GM12891 (cell line): ENCODE measurements at places on chromosomes 16 and 17.
A peak's percentile ranks its signal among the peaks of the same experiment; 100 is the strongest.

DNA sequence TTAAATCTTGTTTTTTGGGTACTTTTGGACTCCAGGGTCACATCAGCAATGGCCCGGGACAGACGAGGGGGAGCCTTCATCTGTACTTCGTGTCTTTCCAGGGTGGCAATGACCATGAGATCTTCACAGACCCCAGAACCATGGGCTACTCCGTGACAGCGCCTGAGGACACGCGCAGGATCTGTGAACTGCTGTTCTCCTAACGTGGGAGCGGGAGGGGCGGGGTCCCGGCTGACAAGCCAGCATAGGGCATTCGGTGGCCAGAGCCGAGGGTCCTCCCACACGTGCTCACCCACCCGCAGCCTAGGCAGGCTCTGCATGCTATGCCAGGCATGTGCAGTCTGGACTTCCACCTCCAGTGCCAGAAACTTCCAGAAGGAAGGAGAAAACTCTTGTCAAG is 21.2 kb downstream of the CARHSP1 start:
- no peak for DNase-seq

DNA sequence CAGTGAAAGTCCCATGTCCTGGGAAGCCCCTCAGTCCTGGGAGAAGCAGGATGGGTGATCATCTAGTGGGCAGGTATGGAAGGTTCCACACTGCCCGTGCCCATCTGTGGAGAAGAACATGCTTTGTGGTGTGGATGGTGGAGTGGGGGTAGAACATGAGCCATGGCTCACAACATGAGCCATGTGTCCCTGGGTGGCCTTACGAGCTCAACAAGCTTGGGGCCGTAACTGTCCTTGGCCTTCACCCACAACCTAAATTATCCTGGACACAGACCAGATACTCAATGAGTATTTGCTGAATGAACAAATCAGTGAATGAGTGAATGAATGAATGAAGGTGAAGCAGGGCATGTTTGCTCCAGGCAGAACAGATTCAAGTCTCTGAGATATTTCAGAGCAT is 13.5 kb downstream of the SOX8 start:
- DNase-seq: no peak

DNA sequence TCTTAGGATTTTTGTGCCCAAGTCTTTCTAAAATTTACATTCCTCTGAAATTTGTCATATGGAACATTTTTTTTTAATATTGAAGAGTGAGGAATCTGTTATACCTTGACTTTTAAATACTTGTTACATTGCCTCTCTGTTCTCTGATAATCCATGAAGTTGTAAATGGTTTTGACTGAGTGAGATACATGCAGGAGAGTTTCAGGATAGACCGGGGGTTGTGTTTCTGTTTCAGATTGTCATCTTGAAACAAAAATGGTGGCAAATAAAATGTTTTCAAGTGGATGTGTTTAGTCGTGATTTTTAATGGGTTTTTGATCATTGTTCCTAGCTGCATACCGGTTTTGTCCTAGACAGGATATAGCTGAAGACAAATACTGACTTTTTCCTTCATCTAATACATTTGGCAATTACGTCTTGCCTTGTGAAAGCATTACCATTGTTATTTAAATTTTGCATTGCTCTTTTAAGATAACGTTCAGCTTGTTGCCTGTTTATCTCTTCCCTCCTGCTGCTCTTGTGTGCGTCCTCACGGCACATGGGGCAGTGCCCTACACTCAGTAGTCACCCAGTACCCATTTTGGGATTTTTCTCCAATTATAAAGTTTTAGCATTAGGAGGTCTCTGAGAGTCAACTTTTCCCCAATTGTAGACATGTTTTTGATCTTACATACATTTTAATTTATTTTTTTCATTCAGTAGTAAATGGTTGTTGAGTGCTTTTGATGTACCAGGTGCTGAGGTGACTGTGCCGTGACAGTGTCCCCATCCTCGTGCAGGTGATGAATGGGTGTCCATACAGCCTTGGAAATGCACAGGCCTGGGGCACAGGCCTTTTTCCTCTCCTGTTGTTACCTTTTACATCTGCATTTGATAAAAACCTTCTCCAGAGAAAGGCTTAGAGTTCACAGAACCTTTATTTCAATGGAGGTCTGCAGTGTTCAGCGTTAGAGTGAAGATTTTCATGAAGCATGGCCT is 169.9 kb downstream of the MSI2 start:
- DNase-seq: no peak

DNA sequence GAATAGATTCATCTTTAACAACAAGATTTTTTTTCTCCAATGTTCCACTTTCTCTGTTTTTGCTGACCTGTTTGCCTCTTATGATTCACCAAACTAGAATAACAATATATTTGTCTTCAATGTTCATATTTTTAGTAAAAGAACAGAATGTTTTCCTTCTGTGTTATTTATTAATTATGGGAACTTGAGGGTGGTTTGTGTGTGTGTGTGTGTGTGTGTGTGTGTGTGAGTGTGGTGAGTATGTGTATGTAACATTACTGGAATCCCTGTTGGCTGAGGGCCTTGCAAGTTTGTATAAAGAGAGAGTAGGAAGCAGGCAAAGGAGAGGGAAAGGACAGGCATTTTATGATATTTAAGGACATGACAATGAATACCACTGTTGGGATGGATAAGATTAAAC is 13.8 kb downstream of the STXBP4 start:
- DNase-seq: no peak

DNA sequence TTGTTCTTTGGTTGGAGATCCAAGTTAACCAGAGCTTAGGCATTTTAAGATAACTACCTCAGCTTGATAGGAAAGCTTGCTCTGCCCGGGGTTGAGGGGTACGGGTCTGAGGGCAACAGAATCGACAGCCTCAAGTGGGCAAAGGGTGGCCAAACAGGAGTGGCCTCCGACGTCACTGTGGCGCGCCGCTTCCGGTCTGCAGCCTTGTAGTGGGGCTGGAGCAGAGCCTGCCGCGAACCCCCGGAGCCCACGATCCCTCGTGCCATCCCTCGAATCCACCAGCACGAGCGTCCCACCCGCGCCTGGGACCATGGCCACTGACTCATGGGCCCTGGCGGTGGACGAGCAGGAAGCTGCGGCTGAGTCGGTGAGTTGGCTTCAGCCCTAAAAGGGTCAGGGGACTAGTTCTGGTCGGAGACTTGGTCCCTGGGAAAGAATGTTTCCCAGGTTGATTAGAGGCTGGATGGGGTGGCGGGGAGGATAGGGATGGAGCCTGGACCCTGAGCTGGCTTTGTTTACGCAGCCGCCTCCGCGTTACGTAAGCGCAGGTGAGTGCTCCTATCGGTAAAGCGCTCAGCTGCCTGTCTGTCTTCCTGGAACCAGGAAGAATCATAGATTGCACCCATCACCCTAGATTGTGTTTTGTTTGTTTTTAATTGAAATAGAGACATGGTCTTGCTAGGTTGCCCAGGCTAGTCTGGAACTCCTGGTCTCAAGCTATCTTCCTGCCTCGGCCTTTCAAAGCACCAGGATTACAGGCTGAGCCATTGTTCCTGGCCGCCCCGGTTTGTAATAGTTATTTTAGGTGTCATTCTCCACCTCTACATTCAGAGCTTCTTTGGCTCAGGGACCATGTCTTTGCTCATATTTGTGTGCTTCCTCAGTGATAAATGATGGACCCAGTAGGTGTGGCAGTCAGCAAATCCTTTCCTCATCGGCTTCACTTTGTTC is at the start of gene DDX19B:
DDX19B (plus strand) TSS at position 199 of the 951 bp plus-strand sequence; CDS start at position 311, 112 bp downstream.
- DNase-seq: peak; percentile 59

GRCh38 chr16:3762107-3762750 is 44.9 kb upstream of the TRAP1 start:
- no peak for DNase-seq

- DNase-seq: no peak
These were observed 20.0 kb upstream of the HERPUD1 start for GRCh38 chr16:56911771-56912571.

DNA sequence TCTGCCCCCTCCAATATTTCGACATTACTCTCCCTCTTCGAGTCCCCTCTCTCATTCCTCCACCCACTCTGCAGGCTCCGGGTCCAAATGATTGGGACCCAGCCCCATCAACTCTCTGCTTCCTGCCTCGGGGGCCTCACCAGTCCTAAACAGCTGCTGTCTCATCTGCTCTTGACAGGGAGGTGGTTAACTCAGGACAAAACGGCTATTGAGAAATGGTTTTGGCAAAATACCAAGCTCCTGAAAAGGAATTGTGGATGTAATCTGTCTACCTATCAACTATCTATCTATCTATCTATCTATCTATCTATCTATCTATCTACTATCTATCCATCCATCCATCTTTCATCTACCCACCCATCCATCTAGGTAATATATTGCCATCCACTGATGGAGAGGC is 2.2 kb downstream of the CD300H start:
- DNase-seq: no peak

- DNase-seq: no peak
These were observed 108.6 kb downstream of the PITPNC1 start for GRCh38 chr17:67485666-67486065.

DNA sequence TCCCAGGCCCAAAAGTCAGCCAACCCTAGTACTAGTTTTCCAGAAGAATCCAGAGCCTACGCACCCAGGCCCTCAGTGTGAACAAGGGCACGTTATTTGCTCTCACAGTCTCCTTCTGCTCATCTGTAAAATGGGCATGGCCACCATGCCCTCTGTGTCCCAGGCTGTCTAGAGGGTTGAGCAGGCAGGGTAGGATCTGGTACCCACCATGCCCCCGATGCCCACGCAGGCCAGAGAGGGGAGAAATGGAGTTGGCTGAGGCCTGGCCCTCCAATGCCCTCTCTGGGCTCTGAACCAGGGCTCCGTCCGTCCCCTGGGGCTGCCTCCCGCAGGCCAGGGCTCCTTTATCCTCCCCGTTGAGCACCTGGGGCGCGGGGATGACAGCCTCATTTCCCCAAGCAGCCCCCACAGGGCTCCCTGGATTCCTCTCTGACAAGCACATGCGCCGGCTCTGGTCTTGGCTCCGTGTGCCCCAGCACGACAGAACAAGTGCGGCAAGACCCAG is 9.1 kb upstream of the BAHCC1 start:
- no peak for DNase-seq

DNA sequence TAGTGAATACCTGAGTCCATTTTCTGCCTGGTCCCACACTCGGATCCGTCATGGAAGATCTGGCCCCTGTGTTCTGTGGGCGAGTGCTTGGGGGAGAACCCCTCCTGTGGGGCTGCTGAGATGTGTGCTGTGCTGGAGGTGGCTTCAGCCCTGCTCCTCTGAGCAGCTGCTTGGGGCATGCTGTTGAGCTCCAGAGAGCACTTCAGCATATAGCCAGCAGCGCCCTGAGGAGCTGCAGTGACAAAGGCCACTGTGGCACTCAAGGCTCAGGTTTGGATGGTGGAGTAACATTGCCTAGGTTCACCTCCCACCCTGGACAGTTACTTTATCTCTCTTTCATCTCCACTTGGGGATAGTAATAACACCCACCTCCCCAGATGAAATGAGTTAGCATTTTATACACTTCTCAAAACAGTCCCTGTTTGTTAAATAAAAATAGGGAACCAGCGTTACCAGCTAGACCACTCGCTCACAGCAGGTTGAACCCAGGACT is 75.3 kb downstream of the KSR1 start:
- no peak for DNase-seq

GRCh38 chr17:27868565-27868964 is 24.6 kb downstream of the LYRM9 start:
- DNase-seq: no peak

- DNase-seq: no peak
These were observed 24.8 kb downstream of the ADCY9 start for GRCh38 chr16:4091240-4092012.

GRCh38 chr17:2821868-2822267 is 25.6 kb downstream of the RAP1GAP2 start:
- no peak for DNase-seq

DNA sequence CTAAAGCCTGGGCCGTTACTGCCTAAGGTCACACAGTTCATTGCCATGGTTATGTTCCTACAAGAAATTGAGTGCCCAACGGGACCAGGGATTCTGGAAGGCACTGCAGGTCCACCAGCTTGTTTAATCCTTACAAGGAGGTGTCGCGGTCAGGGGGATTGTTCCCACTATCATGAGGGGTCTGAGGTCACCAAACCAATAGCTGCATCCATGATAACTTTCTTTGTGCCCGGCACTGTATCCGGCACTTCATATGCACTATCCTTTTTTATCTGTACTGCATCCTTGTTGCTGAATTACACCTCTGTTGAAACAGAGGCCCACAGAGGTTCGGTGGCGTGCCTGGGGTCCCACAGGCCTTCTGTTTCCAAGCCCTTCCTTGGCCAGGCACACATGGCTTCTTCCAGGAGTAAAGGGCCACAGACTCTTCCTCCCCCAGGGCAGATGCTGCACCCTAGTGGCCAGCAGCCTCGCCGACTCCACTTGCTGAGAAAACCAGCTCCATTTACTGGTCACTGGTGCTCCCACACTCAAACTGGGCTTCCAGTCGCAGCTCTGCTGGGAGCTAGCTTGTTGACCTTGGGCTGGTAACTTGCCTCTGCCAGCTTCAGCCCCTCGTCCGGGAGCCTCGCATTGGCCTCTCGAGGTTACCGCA is 82.0 kb upstream of the PLCG2 start:
- peak; percentile 73 for DNase-seq

- no peak for DNase-seq
These were observed 408.7 kb downstream of the SLC39A11 start for GRCh38 chr17:72683506-72684404.

- DNase-seq: no peak
These were observed 74.0 kb upstream of the HLF start for GRCh38 chr17:55190748-55191147.

GRCh38 chr16:16073001-16073545 is 123.7 kb downstream of the ABCC1 start:
- DNase-seq: no peak

GRCh38 chr16:10086620-10087019 is 95.6 kb downstream of the GRIN2A start:
- no peak for DNase-seq

GRCh38 chr17:29930409-29931010 is 482 bp upstream of the SSH2 start:
- no peak for DNase-seq

DNA sequence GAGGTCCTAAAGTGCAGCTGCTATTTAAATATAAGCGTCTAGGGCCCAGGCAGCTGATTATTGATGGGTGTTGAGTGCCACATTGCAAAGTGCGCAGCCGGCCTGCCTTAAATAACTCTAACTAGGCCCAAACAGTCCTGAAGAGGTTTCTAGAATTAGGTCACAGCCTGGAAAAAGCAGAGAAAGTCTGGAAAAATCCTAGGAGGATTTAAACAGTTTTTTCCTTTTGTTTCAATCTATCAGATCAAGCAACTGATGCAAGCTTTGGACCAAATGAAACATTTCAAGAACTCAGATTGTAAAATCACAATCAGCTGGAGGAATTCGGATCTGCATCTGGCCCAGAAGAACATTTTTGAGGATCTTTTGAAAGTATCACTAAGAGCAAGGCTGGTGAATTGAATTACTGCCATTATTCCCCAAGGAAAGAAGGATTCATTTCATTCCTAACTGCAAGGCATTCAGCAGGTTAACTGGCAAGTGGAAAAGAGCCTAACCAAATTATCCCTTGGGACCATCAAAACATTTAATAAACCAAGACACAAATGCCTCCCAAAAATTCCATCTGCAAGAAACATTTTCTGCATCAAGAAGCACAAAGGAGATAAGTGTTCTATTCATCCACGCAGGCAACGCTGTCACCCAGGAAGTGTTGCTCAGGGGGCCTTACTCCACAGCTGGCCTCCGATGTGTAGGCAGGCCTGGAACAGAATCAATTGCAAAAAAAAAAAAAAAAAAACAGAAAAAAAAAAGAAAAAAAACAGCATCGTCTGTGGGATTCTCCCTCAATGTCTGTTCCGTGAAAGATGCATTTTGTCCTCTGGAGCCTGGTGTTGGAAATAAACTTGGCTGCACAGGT is 46.1 kb downstream of the IRX3 start:
- DNase-seq: no peak

- DNase-seq: no peak
These were observed 1.9 kb upstream of the UBE2G1 start for GRCh38 chr17:4368341-4368740.

- no peak for DNase-seq
These were observed 7.8 kb downstream of the CTF1 start for GRCh38 chr16:30904114-30904780.
